ENCODE measurements at places on chromosomes 4 and X. TPM values are rescaled to one million over a fixed set of nuclear protein-coding genes. Genes with fewer than 3 reads are reported as not detected.

The STARD8 gene
- 16.6 TPM for total RNA-seq

The ARHGAP36 gene
- total RNA-seq = not detected

The FBXO8 gene
- 16.5 TPM for total RNA-seq

The CXCL13 gene
- not detected for total RNA-seq

The GPR173 gene
- 0.84 TPM for total RNA-seq

The PTCHD1 gene
- total RNA-seq = not detected

The PLAC1 gene
- total RNA-seq = not detected

The TSPAN7 gene
- 2.7 TPM for total RNA-seq

The ADH1B gene
- total RNA-seq = not detected

The GPRASP2 gene
- 15.3 TPM for total RNA-seq

The TCEAL3 gene
- 21.1 TPM for total RNA-seq

The LARP7 gene
- total RNA-seq = 36.2 TPM

The RBM46 gene
- not detected for total RNA-seq

The FGF16 gene
- total RNA-seq = 1.9 TPM

The RHOXF2 gene
- not detected for total RNA-seq

The FHIP1A gene
- 0.40 TPM for total RNA-seq

The CCDC110 gene
- 0.13 TPM for total RNA-seq

The ERAS gene
- total RNA-seq = not detected

The KIAA1210 gene
- not detected for total RNA-seq

The PNMA3 gene
- total RNA-seq = not detected

The BMX gene
- total RNA-seq = 14.0 TPM

The GJB1 gene
- total RNA-seq = not detected

The NR3C2 gene
- total RNA-seq = 15.1 TPM

The STK32B gene
- total RNA-seq = 15.4 TPM

The GLOD5 gene
- not detected for total RNA-seq

The MTMR8 gene
- total RNA-seq = 0.05 TPM

The FGG gene
- not detected for total RNA-seq

The SHROOM2 gene
- total RNA-seq = 5.1 TPM

The AR gene
- total RNA-seq = 0.30 TPM

The HUWE1 gene
- 80.9 TPM for total RNA-seq

The EFHC2 gene
- not detected for total RNA-seq

The ATP1B4 gene
- not detected for total RNA-seq

The ZCCHC4 gene
- 7.7 TPM for total RNA-seq

The DNAAF6 gene
- total RNA-seq = not detected

The RAB39B gene
- not detected for total RNA-seq

The NOX1 gene
- total RNA-seq = not detected

The MND1 gene
- 5.7 TPM for total RNA-seq

The DNASE1L1 gene
- total RNA-seq = 98.5 TPM

The CDKL5 gene
- 1.9 TPM for total RNA-seq

The ZNF718 gene
- total RNA-seq = 5.2 TPM

The SMPX gene
- total RNA-seq = not detected

The CFAP47 gene
- total RNA-seq = not detected

The PCDH18 gene
- 0.13 TPM for total RNA-seq

The NMU gene
- total RNA-seq = 4.5 TPM

The HPGDS gene
- total RNA-seq = not detected

The MGARP gene
- 0.93 TPM for total RNA-seq

The SSX2B gene
- total RNA-seq = not detected

The CSAG3 gene
- total RNA-seq = not detected

The SPATA4 gene
- not detected for total RNA-seq

The UGT2B10 gene
- not detected for total RNA-seq

The PCSK1N gene
- total RNA-seq = not detected

The HSFX3 gene
- not detected for total RNA-seq

The SRPX gene
- 164 TPM for total RNA-seq

The USP17L11 gene
- total RNA-seq = not detected

The ZCCHC18 gene
- total RNA-seq = 1.5 TPM

All from mammary microvascular endothelial cell (primary cell).